ENCODE measurements at places on chromosomes 5 and 9.

GRCh38 chr9:112861155-112861554, 29.5 kb downstream of the SLC46A2 start:
- DNase-seq, result no peak

GRCh38 chr5:151699071-151699901, 12.6 kb upstream of the SPARC start:
- DNase-seq, result peak; percentile 98

GRCh38 chr5:115532517-115532916, 12.1 kb downstream of the FEM1C start:
- no peak for DNase-seq

DNA sequence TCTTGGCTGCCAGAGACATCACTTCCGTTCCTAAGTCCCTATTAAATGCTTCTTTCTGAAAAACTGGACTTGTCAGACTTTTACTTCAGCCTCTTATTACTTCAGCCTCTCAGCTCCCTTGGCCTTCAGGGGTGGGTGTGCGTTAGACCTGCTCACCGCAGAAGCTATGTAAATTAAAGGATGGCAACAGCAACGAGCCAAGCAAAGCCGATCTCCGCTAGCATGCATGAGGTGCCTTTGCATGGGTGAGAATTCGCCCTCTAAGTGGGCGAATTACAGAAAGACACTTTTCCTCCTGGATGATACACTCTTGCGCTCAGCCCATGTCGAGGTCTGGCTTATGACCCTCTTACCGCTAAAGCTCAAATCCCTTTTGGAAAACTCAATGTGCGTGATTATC, 10.9 kb upstream of the IL3 start:
- DNase-seq, result peak; percentile 48

GRCh38 chr5:100853582-100853981, 49.5 kb downstream of the ST8SIA4 start:
- DNase-seq, result no peak

DNA sequence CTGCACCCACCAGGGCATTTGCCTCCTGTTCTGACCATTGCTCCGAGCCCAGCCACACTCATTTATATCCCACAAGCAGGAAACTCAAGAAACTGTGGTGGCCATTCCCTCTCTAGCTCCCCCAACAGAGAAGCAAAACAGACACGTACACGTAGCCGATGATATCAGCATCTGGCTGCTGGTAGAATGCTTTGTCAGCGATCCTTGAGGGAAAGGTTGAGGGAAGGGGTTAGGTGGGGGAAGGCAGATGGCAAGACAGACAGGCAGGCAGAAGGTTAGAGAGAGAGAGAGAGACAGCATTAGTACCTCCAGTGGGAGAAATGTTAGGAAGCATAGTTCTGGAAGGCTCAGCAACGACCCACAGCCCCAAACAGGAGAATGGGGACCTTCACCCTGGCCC, 7.8 kb downstream of the HIGD2A start:
- peak; percentile 68 for DNase-seq

- DNase-seq, result no peak
Observed at GRCh38 chr5:72812488-72812887, 4.0 kb upstream of the TNPO1 start.

- no peak for DNase-seq
Observed at GRCh38 chr5:120552638-120553037, 88.5 kb downstream of the PRR16 start.

GRCh38 chr5:944621-944927, 51.9 kb downstream of the TRIP13 start:
- no peak for DNase-seq

DNA sequence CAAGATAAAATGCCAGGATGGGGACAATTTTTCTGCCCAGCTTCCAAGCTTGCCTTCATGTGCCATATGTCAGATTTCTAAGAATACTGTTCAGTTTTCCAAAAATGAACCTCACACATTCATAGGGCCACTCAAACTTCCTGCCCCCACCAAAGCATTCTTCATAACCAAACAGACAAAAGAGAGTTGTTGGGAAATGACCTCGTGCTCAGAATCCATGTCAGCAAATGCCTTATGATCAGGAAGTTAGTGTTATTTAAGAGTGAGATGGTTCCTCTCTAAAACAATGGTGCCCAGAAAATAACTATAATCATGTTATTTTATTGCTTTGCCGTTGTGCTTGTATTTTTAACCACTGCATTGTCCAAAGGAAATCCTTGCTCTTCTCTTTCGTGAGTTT, 208.2 kb downstream of the ZNF608 start:
- DNase-seq, result no peak

DNA sequence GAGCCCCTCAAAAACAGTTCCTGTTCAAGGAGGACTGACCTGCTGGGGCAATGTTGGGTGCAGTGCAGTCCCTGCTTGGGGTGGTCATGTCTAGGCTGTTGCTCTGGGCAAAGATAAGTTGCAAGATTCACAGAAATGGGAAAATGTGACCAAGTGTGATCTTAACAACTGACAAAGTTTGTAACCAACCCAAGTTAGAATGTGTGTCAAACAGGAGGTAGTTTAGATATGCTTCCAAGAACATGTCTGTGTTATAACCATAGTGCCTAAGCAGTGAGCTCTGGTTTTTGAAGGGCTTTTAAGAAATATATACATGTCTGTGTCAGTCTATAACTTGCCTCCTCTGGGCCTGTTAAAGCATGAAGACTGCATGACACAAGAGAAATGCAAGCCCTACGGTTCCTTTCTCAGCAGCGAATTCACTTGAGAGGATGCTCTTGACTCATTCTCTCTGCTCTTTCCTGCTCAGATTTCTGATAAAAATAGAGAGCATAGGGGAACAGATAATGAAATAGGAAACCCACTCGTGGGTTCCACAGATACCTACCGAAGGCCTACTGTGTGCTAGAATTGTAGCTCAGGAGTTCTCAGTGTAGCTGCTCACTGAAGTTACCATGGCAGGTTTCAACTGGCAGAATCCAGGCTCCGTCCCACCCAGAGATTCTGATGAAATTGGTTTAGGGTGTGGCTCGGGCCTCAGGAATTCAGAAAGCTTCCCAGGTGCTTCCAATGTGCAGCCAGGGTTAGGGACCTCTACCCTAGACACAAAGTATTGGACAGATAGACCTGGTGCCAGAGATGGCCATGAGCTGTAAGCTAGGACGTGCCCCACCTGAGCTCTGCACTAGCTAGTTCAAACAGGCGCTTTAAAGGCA, 52.4 kb downstream of the ARHGEF37 start:
- DNase-seq, result no peak

DNA sequence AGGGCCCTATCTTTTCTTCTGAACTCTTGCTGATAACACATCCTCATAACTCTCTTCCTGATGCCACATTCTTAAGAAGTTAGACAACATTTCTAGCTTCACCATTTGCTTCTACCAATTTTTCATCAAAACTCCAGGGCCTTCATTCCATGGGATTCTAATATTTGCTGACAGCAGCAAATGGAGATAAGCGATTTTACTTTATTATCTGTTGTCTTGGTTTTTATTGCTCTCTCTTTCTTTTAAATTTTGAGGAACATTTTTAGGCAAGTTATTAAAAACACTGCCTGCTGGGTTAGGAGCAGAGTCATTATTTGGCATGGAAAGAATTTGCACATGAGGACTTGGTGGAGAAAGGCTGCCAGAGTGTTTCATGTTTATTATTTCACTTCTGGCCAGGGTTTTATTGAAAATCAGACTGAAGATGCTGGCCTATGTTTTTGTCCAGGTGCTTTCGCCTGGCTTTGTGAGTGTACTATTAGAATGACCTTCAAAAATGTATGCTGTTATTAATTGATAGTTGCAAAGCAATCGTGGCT, 27.7 kb downstream of the NSG2 start:
- DNase-seq, result no peak

- no peak for DNase-seq
Observed at GRCh38 chr5:108749128-108749861, 1.6 kb downstream of the FER start.

DNA sequence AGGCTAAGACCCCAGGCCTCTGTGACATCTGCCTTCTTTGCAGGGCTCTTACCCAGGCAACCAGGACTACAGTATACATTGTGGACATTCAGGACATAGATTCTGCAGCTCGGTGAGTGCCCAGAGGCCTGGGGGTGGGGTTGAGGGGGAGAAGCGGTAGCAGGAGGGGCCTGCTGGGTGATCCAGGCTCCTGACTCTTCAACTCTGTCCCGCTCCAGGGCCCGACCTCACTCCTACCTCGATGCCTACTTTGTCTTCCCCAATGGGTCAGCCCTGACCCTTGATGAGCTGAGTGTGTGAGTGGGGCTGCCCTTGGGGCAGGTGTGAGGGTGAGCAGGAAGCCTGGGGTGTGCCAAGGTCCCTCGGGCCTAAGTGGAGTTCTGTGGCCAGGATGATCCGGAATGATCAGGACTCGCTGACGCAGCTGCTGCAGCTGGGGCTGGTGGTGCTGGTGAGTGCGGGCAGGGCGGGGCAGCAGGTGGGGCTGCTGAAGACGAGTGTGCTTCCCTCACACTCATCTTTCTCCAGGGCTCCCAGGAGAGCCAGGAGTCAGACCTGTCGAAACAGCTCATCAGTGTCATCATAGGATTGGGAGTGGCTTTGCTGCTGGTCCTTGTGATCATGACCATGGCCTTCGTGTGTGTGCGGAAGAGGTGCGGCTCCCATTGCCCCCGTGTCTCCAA, 19.8 kb downstream of the GPRIN1 start:
- no peak for DNase-seq

- DNase-seq, result no peak
Observed at GRCh38 chr5:103909391-103909790, 346.8 kb upstream of the NUDT12 start.

DNA sequence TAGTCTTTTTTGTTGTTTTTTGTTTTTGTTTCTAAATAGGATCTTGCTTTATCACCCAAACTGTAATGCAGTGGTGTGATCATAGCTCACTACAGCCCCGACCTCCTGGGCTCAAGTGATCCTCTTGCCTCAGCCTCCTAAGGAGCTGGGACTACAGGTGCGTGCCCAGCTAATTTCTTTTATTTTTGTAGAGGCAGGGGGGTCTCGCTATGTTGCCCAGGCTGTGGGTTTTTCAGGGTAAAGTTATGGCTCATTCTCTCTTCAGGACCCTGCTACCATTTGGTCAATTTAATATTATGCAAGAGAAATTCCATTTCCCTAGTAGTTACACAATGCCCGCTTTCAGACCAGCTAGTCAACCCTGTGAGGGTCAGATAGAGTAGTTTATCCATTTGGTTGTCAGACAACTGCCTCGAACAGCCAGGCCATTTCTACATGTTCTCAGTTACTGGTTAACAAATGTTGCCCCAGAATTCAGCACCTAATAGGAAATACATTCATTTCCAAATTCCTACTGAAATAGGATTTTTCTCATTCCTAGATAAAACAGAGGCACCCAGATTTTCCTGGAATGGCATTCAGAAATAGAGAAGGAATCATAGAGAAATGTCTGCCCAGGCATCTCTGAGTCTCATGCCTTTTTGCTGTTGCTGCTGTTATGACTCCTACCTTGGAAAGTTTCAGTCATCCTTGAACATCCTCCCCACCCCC, 6.4 kb upstream of the GLIS3 start:
- DNase-seq, result no peak

GRCh38 chr9:115462623-115463022, 344.7 kb upstream of the TNC start:
- peak; percentile 69 for DNase-seq

- DNase-seq, result no peak
Observed at GRCh38 chr5:79436224-79436623, 77.7 kb downstream of the HOMER1 start.

DNA sequence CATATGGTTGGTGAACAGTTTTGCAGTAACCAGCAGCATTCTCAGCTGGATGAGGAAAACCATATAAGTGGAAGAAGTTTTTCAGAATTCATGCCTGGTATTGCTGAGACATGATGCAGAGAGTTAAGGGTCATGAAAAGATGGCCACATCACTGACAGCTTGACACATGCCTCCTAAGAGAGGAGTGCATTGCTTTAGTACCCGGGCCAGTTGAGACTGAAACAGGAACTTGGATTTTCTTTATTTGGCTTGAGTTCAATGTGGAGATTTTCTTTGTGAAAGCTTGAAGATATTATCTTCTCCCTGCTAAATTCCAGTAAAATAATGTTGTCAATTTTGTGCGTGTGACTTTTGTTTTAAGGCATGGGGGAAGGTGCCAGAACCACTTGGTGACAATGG, 35.8 kb downstream of the HACD4 start:
- DNase-seq, result no peak

- DNase-seq, result no peak
Observed at GRCh38 chr9:4739587-4740387, 1.2 kb downstream of the AK3 start.

GRCh38 chr5:95641741-95642220, 4.8 kb upstream of the RFESD start:
- no peak for DNase-seq

GRCh38 chr9:127968042-127968441, 12.7 kb downstream of the EEIG1 start:
- no peak for DNase-seq

DNA sequence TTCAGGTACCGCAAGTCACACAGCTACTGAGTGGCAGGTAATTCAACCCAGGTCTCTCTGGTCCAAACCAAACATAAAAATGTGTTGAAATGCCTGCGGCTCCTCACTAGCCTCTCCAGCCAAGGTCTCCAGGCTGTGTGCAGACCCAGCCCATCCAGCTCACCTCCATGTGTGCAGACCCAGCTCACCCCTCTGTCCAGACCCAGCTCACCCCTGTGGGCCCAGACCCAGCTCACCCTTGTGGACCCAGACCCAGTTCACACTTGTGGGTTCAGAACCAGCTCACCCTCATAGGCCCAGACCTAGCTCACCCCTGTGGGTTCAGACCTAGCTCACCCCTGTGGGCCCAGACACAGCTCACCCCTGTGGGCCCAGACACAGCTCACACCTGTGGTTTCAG, 188.0 kb upstream of the ADCY2 start:
- DNase-seq, result no peak

GRCh38 chr5:76175051-76175666, 92.0 kb downstream of the SV2C start:
- peak; percentile 72 for DNase-seq

DNA sequence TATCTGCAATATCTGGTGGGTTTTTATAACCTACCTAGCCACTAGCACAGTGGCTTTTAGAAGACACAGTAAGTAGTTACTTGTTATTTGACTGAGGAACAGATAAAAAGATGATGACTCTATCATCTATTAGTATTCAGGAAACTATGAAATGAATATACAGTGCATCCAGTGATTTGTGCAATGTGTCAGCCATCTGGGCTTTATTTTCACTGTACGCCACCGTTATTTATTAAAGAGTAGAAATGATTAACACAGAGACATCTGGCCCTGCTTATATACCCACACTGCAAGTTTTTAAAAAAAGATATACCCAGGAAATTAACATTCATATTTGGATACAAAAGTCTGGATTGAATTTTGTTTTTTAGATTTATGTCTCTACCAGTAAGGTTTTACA, 408.4 kb downstream of the PDE4D start:
- no peak for DNase-seq

GRCh38 chr5:90981177-90981576, 401.9 kb downstream of the ARRDC3 start:
- DNase-seq, result no peak

GRCh38 chr5:122252319-122252718, 59.7 kb upstream of the SNCAIP start:
- DNase-seq, result peak; percentile 61

GRCh38 chr9:20041697-20042081, 252.9 kb upstream of the SLC24A2 start:
- DNase-seq, result no peak

Measured in islet precursor cell (in vitro differentiated cells).